ENCODE measurements at places on chromosomes 4 and X. TPM values are rescaled to one million over a fixed set of nuclear protein-coding genes. Genes with fewer than 3 reads are reported as not detected.

The MAGEB1 gene
- not detected for total RNA-seq

The NHS gene
- 13.2 TPM for total RNA-seq

The KLHL4 gene
- 0.30 TPM for total RNA-seq

The MAGEA4 gene
- not detected for total RNA-seq

DNA sequence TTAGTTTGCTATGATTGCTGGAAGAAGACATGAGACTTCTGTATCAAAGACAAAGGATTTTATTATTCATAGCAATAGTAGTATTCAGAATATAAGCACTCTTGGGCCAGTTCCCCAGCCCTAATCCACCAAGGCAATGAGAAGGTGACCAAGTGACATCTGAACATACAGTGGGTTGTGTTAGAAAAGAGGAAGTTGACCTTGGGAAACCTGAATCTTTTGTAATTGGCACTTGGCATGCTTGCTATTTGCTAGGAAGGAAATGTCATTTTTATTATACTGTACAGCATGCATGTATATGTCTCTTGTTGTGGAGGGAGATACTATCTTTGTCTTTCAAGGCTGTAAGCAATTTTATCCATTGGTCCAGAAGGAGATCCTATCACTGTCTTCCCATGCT, 216.1 kb upstream of the FAT1 start:
- DNase-seq, result no peak

- peak; percentile 86 for DNase-seq
Measured at GRCh38 chr4:139554893-139555704, 920 bp downstream of the SETD7 start.

DNA sequence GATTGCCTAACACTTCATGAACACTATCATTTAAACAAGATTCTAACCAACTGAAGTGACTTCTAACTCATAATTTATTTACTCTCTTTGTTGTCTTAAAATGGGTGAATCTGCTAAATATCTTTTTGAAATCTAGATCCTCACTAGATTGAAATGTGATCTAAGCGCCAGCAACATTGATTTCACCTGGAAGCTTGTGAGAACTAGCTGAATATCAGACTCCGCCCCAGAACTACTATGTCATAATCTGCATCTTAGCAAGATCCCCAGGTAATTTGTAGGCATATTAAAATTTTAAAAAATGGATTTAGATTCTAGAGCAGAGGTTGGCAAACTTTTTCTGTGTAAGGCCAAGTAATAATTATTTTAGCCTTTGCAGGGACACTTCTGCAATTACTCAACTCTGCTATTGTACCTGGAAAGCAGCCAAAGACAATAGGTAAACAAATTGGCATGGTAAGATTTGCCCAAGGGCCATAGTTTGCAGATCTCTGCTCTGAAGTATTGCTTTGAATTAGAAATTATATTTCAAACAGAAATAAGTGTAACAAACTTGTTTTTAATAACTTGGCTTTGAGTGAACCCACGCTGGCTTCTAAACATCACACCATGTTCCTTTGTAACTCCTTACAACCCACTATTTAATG, 121.5 kb downstream of the REELD1 start:
- no peak for DNase-seq

Measured in tibial nerve (tissue), 4 donors.